ENCODE measurements at places on chromosomes 16 and 17.

DNA sequence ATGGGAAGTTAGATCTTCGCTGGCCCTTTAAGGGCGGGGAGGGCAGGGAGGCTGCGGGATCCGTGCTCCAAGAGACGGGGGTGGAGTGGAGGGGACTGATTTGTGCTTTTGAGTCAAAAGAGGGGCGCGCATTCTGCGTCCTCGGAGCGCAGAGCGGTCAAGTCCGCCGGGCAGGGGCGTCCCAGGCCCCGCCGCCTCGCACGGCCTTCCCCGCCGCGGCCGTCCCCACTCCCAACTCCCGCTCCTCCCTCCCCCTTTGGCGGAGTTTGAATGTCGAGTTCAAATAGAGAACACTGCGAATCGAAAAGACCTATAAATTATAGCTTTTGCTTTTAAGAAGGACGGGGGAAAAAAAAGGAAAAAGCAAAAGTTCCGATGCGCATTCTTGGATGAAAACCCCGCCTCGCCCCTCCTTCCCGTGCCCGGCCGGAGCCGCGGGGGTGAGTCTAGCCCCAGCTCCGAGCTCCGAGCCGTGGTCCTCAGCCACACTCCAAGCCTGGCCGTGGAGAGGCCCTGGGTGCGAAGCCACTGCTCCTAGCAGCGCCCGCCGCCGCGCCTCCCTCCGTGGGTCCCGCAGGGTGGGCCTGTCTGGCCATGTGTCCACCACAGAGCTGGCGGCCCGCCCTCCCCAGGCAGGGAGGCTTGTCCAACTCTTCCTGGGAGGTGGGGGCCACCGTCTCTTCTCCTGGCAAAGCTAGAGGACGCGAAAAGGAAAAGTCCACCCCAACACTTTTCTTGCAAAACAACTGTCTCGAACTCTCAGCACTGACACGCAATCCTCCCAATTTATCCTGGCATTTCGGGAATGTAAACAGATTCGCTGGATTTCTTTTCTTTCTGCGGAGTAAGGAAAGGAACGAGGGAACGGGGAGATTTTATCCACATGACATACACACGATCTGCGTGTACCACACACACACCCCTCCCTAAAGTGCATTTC, 3.6 kb downstream of the CBX8 start:
- no peak for DNase-seq

GRCh38 chr17:32482568-32483320, 4.0 kb upstream of the CDK5R1 start:
- no peak for DNase-seq

GRCh38 chr17:1904273-1905182, 74.7 kb downstream of the RPA1 start:
- no peak for DNase-seq

GRCh38 chr17:69812240-69812837, 262.7 kb upstream of the KCNJ16 start:
- DNase-seq, result no peak

GRCh38 chr16:732936-733335, 6.0 kb downstream of the HAGHL start:
- no peak for DNase-seq

- peak; percentile 90 for DNase-seq
Measured at GRCh38 chr17:4375039-4375748, 8.7 kb upstream of the UBE2G1 start.

GRCh38 chr17:4908301-4908700, 5.4 kb upstream of the CHRNE start:
- DNase-seq, result no peak

DNA sequence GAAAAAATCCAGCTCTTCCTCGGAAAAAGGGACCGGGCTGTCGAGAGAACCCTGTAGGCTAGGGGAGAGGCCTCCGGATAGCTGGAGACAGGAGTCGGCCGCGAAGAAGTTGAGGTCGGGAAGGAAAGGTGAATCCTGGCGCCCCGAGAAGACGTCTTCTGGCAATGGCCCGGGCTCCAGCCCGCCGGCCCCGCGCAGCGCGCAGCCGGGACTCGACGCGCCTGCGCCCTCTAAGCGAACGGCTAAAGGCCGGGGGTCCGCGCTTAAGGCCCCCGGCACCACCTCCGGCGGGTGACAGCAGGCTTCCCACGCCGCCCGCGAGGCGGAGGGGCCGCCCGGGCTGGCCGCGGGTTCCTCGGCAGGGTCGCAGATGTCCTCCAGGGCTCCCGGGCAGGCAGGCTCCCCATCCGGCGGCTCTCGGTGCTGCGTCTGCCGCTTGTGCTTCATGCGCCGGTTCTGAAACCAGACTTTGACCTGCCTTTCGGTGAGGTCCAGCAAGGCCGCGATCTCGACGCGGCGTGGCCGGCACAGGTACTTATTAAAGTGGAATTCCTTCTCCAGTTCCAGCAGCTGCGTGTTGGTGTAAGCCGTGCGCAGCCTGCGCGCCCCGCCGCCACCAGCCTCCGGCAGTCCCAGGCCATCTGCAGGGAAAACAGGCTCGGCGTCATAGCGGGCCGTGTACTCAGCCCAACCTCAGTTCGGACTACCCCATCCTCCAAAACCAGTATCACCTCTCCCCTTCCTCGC, 1.6 kb downstream of the HOXB2 start:
- peak; percentile 76 for DNase-seq

GRCh38 chr17:36928471-36929345, 8.6 kb upstream of the LHX1 start:
- no peak for DNase-seq

DNA sequence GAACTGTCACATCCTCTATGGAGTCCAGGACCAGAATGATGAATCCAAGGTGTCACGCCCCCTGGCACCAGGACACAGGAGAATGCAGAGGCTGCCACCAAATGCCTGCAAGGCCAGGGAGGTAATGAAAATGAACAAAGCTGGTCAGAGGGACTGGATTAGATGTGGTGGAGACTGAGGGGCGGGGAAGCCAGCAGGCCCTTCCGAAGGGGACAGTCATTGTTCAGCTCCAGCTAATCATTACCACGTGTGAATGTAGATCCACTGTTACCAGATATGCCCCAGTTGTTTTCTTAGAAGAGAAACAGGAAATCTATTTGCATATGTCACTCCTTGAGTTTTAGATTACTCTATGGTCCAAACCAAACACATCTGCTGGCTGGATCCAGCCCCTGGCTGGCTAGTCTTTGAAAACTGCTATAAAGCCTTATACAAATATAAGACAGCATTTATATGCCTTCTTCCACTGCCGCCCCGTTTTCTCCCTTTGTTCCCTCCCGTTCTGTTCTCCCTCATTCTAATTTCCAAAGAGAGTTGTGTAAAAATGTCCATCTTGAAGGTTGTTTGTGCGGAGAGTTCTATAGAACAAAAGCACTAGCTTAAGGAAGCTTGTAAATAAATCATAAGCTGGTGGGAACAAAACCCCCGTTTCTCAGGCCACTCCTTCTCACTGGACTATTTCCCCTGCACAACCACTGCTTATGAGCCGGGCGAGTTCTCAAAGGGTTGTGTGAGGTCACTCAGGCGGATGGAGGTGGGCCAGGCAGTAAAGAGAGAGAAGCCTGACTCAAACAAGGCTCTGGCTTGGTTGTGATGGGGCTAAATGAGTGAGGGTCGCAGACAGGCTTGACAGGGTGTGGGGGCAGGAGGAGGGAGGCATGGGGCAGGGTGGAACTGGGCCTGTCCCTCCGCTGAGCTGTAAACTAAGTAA, 14.2 kb downstream of the CRYM start:
- DNase-seq, result no peak

- no peak for DNase-seq
Measured at GRCh38 chr16:84832488-84833143, 12.8 kb downstream of the CRISPLD2 start.

DNA sequence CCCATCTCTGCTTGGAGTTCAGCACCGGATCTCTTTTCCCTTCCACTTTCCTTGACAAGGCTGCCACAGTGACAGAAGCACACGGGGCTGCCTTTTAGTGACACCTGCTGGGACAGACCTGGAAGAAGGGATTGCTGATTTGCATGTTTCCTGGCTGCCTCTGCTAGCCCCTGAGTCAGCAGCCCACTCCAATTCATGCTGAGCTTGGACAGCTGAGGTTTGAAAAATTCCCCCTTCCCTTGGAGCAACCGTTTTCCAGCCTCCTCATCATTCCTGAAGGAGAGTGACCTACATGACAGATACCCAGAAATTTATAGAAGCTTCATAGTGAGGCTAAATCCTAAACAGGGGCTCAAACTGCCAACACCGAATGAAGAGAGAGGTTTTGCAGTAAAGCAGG, 18.8 kb upstream of the RBL2 start:
- DNase-seq, result no peak

- DNase-seq, result no peak
Measured at GRCh38 chr17:45230787-45231480, 9.2 kb downstream of the FMNL1 start.

DNA sequence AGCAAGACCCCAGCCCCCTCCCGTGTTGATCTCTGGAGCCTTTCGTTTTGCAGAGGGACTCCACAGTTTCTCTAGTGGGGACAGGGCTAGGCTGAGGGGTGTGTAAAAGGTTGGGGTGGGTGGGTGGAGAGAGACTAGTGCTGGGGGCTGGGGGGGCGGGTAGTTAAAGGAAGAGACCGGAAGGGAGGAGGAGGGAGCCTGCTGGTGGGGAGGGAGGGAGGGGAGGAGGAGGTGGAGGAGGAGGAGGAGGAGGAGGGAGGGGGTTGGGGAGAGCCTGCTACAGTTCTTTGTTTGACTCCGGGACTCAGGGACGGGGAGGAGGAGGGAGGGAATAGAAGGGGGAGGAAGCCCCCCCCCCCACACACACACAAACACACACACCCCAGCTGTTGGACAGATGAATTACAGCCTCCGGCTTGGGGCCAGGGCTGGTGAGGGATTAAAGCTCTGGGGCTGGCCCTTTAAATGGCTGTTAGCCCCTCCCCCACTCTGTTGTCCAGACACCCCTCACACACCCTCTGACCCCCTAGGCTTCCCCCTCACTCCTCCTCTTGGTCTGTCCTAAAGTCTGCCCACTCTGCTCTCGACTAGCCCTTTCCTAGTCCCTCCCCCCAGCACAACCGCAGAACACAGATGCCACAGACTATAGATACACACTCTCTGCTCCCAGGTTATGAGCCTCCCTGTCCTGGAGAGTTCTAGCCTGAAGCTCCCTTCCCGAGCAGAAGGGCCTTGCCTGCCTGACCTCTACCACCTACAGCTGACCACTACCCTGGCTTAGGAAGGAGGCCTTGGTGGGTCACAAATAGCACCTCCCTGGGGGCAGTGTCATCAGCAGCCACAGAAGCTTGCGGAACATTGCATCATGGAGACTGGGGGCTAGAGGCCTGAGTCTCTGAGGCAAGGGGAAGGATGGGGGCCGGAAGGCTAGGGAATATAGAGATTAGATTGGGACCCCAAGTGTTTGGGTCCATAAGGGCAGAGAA, 4.4 kb downstream of the KDM6B start:
- peak; percentile 55 for DNase-seq

- peak; percentile 23 for DNase-seq
Measured at GRCh38 chr17:20008242-20009051, 712 bp upstream of the SPECC1 start.

GRCh38 chr16:89343501-89344457, 126.3 kb downstream of the ZNF778 start:
- DNase-seq, result no peak

DNA sequence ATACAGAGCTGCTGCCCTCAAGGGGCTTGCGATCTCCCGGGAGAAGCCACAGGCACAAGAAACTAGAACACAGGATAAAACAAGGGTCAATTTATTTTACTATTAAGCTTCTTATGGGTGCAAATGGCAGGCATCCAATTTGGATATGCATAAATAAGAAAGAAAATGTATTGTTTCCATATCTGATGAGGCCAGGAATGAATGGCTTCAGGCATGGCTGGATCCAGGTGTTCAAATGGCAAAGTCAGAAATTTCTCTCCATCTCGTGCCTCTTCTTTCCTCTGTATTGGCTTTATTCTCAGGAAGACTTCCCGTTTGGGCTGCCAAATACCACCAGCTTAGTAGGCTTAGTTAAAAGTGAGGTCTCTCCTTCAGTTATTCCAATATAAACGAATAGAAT, 43.1 kb downstream of the SCNN1B start:
- no peak for DNase-seq

DNA sequence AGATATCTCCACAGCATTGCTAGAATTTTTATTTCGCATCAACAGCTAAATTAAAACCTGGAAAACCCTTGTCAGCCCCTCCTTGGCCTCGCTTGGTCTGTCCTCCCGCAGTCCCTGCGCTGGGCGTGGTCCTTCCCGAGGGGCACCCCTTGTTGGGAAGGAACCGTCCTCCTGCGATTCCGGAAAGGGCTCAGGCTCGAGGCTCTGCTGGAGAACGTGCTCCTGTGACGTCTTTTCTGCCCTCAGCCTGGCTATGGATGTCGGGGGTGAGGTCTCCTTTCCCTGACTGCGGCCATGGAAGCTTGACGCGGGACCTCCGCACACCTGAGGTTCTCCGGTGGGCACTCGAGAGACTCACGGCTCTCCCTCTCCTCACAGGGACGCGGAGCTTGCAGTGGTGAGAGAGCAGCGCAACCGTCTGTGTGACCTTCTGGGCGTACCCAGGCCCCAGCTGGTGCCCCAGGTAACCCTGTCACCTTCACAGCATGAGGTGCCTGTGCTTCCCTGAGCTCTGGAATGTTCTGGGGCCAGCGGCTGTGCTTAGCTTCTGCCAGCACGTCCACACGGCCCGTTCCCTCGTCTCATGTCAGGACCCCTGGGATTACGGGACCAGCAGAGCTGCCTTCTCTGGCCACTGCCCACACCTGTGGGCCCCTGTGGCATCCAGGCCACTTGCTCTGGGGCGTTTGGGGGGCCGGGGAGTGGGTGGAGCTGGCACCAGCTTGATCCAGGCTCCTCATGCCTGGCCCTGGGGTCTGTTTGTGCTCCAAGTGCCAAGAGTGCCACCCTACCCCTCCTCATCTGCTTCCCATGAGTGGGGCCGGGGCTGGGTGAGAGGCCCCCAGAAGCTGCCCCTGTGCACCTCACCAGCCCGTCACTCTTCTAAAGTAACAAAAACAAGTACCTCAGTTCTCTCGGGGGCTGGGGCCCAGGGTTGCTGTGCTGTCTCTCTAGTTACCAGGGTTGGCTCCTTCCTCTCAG, 101.5 kb upstream of the ZNF750 start:
- DNase-seq, result no peak

GRCh38 chr16:26491101-26491670, 575.5 kb upstream of the C16orf82 start:
- no peak for DNase-seq

- DNase-seq, result no peak
Measured at GRCh38 chr17:32141679-32142037, 644 bp upstream of the RHOT1 start.

- DNase-seq, result no peak
Measured at GRCh38 chr16:9097266-9098219, 6.1 kb downstream of the HAPSTR1 start.

DNA sequence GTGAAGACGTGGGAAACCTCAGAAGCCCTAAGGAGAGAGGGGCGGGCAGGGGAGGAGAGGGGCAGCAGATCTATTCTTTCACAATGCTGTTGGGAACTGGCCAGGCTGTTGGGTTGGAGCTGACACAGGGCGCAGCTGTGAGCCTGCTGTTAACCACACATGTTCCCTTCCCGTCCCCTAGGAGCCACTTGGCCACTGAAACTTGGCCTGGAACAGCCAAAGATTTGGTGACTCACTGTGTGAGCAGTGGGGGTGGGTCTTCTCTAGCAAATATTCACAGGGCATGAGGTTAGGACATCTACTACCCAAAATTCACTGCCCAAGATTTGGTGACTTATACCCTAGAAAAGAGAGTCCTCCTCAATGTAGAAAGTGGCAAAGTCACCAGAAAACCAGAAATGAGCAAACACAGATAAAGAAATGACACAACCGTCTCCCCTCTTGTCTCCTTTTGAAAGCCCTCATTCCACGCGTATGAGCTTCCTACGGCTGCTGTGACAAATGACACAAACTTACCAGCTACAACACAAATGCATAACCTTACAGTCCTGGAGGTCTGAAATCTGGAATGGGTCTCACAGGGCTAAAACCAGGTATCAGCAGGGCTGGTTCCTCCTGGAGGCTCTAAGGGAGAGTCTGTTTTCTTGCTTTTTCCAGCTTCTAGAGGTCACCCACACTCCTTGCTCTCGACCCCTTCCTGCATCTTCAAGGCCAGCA, 6.3 kb downstream of the TBC1D16 start:
- DNase-seq, result peak; percentile 7
